ENCODE measurements at places on chromosomes 3 and 15.

- no peak for DNase-seq
Observed at GRCh38 chr3:89155811-89156210, 48.4 kb downstream of the EPHA3 start.

GRCh38 chr3:46997453-46998091 is 18.1 kb downstream of the NBEAL2 start:
- no peak for DNase-seq

DNA sequence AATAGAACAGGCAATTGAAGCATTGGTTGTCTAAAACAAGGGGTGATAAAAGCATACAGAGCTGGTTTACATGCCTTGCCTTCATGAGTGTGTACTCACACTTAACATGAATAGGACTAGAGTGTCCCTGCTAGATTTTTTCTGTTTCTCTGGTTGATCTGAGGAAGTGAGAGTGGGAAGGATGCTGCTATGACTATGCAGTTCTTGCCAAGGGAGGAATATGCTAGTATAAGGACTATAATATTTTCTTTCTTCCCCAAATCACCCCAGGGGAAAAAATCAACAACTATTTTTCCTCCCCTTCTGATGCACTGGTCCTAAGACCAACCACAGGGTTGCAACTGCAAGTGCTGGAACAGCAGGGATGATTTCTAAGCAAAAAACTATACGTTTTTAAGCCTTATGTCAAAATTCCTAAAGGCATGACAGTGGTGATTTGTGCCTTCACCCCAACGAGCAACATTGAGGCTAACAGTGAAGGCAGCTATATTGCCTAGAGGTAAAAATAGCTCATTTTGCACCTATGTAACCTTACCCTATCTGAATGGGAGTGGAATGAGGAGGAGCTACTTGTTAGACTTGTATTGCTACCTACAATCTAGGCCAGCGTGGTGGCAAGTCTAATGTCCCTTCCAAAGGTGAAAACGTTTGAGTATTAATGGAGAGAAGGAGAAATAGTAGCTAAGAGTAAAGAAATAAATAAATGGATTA is 33.5 kb upstream of the USP8 start:
- no peak for DNase-seq

DNA sequence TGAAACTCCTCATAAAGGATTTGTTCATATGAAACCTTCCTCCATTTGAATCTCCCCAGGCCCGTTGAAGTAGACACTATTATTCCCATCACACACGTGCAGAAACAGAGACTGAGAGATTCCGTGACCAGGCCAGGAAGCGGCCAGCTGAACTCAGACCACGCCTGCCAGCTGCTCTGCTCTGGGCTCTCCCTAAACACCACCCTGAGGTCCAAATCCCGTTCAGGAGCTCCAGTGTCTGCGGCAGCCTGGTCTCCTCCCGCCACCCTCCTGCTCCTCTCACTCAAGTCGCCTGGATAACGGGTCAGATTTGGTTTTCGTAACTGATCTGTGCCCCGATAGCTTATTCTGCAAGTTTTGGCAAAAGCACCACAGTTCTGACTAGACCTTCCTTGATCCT is 53.6 kb upstream of the SNRPA1 start:
- DNase-seq: no peak

DNA sequence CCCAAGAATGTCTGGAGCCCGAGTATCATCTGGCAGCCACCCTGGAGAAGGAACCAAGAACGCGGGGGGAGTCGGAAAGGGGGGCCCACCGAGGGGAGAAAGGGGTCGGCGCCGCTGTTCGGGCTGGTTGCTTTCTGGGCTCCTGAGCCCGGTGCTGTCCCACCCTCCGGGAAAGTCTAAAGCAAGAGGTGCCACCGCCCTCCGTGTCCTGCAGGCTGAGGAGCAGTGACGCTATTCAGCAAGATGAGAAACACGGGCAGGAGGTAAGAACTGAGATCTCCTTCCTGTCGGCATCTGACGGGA is 234.8 kb downstream of the XXYLT1 start:
- DNase-seq: no peak

- DNase-seq: no peak
Observed at GRCh38 chr15:92693691-92694331, 38.2 kb upstream of the FAM174B start.

- no peak for DNase-seq
Observed at GRCh38 chr3:66363148-66363547, 137.7 kb downstream of the LRIG1 start.

DNA sequence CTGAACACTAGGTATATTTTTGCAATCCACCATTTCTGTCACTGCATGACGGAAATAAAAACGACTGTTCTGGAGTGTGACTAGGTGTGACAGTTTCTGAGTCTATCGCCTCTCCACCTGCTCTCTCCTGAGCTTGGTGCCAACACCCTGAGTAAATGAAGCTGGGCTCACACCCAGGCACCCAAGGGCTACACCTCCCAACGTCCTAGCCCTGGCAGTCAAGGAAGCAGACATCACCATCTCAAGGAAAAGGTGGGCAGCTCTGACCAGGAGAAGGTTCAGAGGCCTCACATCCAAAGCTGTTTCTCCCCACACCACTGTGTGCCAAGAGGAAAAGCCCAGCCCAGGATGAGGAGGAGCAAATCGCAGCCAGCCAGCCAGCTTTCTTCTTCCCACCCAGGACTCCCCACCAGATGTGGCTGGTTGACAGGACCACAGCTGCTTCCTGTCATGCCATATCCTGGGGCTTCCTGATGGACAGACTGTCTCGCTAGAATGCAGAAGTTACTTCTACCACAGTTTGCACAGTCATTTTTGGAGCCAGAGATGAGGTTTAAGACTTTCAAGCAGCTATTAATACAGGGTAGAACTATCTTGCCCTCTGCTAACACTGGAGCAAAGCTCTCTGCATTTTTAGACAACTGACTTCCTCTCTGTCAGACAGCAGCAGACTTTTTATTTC is 3.3 kb downstream of the SCAMP2 start:
- DNase-seq: no peak
